HS-5 (cell line): ENCODE measurements at places on chromosomes 2 and 18.

DNA sequence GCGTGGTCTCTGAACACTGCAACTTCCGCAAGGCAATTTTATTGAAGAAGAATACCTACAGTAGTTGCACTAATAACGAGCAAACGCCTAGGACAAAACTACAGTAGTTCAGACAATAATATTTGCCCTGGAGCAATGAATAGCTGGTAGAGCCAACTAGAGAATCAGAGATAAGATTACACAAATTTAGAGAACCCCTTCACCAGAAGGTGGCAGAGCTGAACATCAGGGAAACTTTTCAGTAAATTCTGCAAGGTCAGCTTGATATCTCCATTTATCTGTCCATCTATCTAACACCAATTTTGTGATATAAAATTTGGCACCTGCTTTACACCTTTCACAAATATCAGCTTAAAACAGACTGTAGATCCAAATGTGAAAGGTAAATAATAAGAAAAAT is 43.8 kb downstream of the CDH19 start:
- DNase-seq = no peak

DNA sequence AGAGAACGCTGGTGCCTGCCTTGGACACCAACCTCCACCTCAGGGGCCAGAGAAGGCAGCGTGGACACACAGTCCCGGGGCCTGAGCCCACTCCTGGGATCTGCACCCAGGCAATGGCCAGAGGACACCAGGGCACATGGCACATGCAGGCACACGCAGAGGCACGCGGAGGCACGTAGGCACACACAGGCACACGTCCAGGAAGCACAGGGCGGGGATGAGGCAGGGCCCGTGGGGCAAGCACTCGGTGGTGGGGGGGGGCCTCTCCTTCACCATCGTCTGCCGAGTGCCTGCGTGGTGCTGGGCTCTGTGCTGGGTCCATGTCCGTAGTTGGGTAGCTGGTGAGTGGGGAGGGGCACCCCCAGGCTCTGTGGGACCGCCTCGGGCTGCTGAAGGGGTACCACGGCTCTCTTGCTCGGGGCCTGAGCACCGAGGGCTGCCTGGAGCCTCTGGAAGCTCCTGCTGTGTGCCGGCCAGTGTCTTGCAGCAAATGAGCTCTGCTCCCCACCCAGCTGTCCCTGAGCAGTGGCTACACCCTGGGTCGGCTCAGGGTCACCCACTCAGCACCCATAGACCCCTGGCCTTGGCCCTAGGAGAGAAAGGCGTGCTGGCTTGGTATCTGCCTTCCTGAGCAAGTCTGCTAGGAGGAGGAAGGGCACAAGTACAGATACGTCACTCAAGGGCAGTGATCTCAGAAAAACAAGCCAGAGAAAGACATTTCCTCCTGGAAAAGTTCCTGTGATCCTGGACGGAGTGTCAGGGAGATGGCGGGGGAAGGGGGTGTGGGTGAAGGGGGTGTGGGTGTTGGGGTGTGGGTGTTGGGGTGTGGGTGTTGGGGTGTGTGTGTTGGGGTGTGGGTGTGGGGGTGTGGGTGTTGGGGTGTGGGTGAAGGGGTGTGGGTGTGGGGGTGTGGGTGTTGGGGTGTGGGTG is 26.4 kb downstream of the RTP5 start:
- no peak for DNase-seq

DNA sequence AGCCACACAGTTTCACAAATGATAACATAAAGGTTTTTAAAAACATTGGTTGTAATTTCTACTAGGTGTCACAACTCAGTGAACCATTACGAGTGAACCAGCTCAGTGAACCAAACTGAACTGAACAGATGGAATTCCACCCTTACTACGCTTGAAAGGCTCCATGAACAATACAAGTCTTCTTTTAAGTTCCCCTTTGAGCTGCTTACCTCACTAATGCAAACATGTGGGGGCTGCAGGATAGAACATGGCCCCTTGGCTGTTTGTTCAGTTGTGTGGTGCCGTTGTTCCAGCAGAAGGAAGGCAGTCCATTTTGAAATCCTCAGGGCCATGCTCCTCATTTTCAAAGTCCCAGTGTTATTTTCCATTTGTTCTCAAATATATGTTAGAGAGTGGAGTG is 30.7 kb upstream of the KLHL14 start:
- no peak for DNase-seq

DNA sequence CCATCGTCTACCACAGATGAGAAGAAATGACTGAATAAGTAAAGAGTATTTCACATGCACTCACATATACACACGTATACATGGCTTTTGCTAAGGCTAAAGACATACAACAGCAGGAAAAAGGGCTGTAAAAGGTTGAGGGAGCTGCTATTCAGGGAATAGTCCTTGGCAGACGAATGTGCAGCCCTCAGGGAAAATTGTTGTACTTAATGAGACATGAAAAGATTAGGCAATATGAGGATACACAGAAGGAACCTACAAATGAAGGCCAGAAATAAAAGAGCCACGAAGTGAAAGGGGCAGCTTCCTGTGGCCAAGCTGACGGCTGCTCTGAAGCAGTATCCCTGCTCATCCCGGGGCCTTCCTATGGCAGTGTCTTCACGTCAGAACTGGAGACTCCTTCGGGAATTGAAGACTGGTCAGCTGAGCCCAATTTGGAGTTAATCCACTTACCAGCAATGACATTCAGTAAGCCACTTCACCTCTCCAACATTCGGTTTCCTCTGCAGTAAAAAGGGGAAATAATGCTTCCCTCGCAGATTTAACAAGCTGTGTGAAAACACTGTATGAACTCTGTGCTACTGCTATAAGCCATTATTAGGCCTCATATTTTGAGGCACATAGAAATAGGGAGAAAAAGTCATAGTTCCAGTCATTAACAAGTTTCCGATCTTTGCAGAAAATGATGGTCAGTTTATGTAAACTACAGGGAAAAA is 221.8 kb downstream of the STK39 start:
- no peak for DNase-seq

DNA sequence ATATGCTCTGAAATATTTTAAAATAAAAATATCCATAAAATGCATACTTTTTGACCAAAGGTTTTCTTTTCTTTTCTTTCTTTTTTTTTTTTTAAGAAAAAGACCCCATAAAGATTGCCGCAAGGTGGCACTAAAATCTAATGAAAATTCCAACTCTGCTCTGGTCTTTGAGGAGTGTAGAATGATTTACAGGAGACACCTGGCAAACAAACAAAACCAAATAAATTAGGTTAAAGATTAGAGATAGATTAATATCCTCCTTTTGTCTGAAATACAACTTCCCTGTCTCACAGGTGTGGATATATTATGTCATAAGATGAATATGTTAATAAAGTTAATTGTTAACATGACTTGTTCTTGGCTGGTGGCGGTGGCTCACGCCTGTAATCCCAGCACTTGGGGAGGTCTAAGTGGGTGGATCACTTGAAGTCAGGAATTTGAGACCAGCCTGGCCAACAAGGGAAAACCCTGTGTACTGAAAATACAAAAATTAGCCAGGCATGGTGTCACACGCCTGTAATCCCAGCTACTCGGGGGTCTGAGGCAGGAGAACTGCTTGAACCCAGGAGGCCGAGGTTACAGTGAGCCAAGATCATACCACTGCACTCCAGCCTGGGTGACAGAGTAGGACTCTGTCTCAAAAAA is 3.5 kb upstream of the RHOB start:
- no peak for DNase-seq

- no peak for DNase-seq
These were observed 27.5 kb downstream of the ARL4C start for GRCh38 chr2:234469251-234469845.
